ENCODE measurements at places on chromosomes 7 and 10.

DNA sequence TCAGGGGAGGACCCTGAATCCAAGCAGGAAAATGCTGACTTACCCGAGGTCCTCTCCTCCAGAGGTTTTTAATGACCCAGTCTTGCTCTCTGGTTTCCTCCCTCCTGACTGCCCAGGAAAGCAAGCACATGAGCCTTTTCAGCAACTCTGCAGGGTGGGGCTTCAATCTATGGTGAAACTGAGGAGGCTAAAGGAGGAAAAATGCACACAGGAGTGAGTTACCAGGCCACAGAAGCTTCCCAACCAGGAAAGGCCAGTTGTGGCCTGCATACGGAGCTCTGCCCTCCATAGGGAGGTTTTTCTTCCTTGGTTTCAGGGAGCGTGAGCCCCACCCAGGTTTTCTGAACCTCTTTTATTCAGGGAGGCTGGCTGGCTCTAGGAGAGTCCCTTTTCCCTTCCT is 14.1 kb upstream of the DLG5 start:
- no peak for DNase-seq

GRCh38 chr7:5667391-5667790 is 114.1 kb downstream of the RNF216 start:
- DNase-seq: no peak

GRCh38 chr10:74823791-74824183 is 2.6 kb upstream of the KAT6B start:
- no peak for DNase-seq

DNA sequence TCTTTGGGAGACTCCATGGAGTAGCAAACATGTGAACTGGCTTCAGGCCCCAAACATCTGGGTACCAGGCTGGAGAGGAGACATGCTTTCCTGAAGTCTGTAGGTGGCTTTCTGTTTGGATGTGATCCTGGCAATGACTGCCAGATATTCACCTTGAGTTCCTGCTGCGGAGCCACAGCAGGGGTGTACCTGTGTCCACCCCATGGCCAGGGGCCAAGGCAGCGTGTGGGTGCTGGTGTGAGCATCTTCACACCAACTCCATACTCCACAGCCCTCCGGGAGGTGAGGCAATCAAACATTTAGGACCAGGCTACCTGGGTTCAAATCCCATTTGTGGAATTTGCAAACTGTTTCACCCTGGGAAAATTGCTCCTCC is 113.0 kb downstream of the ADCY1 start:
- DNase-seq: no peak

- DNase-seq: no peak
Measured at GRCh38 chr10:10785627-10786026, 232.0 kb upstream of the CELF2 start.

- no peak for DNase-seq
Measured at GRCh38 chr10:7955446-7955845, 99.0 kb upstream of the GATA3 start.

DNA sequence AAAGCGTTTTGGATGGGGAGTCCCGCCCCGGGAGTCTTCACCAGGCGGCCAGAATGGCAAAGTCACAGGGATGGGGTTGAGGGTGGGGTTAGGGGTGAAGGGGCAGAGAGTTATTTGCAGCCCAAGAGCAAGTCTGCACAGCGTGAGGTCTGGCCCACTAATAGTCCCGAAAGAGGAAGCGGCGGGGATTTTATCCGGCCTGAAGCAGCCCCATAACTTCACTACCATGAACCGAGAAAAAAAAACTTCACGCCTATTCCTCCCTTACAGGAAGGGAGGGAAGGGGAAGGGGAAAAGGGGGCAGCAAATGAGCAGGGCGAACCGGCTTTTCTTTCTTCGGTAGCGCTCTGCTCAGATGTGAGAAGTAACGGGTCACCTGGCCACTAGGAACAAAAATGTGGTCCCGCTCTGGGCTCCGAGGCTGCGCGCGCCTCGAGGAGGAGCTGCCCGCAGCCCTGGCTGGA is 712 bp downstream of the ITPRIP start:
- DNase-seq: no peak

DNA sequence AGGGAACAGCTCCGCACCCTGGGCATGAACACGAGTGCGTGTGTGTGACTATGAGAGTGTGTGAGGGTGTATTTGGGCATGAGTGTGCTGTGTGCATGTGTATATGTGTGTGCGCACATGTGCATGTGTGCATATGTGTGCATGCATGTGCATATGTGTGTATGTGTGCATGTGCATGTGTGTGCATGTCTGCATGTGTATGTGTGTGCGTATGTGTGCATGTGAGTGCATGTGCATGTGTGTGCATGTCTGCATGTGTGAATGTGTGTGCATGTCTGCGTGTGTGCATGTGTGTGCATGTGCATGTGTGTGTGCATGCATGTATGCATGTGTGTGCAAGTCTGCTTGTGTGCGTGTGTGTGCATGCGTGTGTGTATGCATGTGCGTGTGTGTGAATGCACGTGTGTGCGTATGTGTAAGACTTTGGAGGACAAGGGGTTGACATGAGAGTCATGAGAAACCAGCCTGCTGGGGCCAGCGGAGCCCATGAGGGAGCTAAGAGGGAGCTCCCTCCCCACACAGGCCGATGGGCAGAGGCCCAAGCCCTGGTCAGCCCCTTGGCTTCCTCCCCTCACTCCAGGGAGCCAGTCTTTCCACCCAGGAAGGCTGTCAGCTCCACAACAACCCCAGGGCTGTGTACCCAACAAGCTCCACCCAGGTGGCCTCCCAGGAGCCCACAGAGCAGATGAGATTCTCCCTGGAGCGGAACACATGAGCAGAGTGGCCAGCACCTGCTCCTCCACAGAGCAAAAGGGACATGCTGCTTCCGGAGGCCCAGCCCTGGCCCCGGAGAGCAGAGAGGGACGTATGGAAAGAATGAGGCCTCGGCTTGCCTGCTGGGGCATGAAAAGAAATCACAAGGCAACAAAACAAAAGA is 142.5 kb upstream of the PPP2R2D start:
- DNase-seq: no peak

All from stimulated activated CD8-positive, alpha-beta memory T cell treated with anti-CD3 and anti-CD28 coated beads, Interleukin-2, amount 100 ng/mL, for 48 hours (primary cell).